Lung microvascular endothelial cell (primary cell): ENCODE measurements at places on chromosomes 6 and 20. TPM values are rescaled to one million over a fixed set of nuclear protein-coding genes. Genes with fewer than 3 reads are reported as not detected.

The SDCBP2 gene
- total RNA-seq: 2.0 and 4.4 TPM in 2 replicates

The HLA-DRB1 gene
- 0.40 and 1.5 TPM in 2 replicates for total RNA-seq

The LGSN gene
- total RNA-seq: not detected in 2 replicates

The TCF15 gene
- 0.60 and 0.87 TPM in 2 replicates for total RNA-seq

The CDH26 gene
- total RNA-seq: 0.22 and 0.40 TPM in 2 replicates

The FAM110A gene
- total RNA-seq: 1.3 and 1.4 TPM in 2 replicates

The KIAA1586 gene
- total RNA-seq: 10.7 and 15.9 TPM in 2 replicates

The SLC17A2 gene
- not detected in 2 replicates for total RNA-seq

The RNF144B gene
- total RNA-seq: 10.3 and 32.0 TPM in 2 replicates

The COL9A3 gene
- total RNA-seq: 0.44 and 0.99 TPM in 2 replicates

GRCh38 chr6:4511641-4512020 lies 264.6 kb upstream of the CDYL start:
- DNase-seq: no peak

DNA sequence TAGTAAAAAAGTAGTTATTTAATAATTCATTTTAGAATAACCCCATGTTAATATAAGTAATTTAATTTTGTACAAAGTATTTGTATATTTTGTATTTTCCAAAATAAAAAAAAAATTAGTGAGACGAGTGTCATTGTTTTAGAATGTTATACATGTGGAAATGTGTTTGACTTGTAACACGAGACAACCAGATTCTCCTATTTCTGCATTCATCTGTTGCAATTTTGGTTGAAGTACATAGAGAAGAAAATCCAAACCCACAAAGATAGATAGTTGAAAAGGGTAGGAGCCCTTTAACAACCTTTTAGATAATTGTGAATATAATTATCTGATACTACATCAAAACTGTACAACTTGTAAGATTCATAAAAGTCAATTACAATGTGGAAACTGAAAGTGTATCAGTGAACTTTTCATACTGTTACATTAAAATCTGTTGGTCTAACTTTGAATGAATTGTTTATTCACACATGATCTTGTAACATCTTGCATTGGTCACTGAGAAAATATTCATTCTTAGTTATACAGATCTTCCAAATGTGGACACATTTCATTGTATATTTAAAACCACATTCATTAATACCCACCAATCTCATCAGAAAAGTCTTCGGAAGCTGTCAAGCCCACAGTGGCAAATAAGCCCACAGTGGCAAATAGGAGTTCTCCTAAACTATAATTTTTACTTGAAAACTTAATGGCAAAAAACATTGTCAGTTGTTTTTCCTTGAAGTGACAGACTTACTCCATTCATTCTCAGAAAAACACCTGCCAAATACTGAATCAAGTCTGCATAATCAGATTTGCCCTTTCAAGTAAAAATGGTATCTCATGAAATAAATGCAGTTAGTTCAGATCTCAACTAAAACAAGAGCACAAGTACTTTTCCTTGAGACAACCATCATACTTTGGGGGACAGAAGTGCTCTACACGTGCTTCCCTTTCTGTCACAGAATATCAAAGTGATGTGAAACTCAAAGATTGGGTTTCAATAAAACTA lies 52.8 kb downstream of the FKBP5 start:
- DNase-seq: no peak

DNA sequence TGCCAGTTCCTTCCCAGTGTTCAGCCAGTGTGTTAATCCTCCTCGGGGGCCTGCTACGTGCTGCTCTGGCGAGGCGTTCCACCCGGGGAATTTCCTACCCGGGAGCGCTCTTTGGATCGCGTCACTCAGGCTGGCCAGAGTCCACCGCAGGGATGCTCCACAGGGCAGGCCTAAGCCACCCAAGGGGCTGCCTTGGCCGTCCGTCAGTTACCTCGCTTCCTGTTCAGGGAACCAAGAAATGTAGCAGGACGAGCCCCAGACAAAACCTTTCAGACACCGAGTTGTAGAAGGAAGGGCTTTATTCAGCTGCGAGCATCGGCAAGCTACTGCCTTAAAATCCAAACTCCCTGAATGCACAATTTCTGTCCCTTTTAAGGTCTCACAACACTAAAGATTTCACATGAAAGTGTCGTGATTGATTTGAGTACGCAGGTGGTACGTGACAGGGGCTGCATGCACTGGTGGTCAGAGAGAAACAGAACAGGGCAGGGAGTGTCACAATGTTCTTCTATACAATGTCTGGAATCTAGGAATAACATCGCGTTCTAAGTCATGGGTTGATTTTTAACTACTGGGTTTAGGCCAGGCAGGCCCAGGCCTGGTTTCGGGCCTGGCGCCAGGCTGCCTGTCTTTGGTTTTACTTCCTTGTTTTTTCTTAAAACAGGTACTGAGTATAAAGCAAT lies 15.7 kb upstream of the POU5F1 start:
- DNase-seq: no peak

DNA sequence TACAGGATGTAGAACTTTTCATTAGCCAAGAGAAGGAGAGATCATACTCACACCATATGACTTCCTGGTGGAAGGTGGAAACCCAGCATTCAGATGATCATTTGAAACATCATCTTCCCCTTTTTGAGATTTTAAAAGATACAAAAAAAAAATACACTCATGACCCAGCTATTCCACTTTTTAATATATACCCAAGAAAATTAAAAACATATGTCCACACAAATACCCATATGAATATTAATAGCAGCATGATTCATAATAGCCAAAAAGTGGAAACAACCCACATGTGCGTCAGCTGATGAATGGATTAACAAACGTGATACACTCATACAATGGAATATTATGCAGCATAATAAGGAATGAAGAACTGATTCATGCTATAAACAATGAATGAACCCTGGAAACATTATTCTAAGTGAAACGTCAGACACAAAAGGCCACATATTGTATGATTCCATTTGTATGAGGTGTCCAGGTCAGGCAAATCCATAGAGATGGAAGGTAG lies 130.0 kb upstream of the SGK1 start:
- peak; percentile 86 for DNase-seq

DNA sequence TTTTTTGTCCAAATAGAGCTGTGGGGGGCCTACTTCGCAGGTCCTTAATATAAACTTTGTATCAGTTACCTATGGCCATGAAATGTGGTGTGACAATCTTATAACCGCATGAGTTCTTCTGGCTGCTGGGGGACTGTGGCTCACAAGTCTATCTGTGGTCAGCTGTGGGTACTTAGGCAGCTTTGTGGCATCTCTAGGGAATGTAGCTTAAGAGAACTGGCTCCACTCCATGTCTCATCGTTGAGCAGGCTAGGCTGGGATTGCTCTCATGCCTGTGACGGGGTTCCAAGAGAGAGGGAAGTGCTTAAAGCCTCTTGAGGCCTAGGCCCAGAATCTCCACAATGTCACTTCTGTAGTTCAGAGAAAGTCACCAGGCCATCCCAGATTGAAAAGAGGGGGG lies 140.5 kb downstream of the BTBD3 start:
- DNase-seq: no peak

DNA sequence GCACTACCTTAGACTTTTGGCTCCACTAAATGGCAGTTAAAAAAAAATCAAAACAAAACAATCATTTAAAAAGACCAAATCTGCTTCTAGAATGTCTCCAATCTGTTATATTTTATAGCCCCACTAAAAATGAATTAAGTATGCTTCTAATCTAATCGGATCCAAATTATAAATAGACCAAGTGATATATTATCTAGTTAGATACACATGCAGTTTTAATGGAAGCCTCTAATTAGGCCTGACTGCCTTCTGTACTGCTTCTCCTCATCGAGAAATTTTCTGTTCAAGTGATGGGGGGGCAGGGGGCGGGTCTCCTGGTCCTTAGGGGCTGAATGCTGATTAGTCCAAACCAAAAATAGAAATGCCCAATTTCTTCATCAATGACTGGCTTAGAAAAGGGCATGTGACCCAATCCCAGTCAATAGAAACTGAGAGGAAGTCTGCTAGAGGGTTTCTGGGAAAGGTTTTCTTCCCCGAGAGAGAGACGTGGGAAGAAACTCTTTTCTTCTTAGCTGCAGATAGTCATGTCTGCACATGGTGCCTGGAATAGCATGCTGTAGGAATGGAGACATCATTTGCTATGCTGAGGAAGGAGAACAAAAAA lies 6.9 kb downstream of the SESN1 start:
- DNase-seq: no peak

- DNase-seq: peak; percentile 9
Measured at GRCh38 chr20:17688965-17689364, 6.9 kb upstream of the RRBP1 start.

- no peak for DNase-seq
Measured at GRCh38 chr6:159894991-159895390, 4.2 kb downstream of the MAS1 start.

DNA sequence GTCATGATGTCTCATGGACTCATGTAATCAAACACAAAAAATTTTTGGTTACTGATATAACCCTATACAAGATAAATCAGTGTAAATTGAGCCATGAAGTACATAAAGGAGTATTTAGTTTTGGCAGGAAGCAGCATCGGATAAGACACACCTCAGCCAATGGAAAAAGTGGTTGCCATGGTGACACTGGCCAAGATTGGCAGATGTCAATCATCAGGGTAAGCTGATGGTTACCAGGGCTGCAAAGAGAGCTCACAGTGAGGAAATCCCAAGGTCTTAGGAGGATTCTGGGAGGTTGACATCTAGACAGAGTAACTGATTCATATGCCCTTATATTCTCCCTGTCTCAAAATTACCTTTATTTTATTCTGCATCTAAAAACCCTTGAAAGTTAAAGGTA lies 203.8 kb upstream of the PCSK2 start:
- no peak for DNase-seq

DNA sequence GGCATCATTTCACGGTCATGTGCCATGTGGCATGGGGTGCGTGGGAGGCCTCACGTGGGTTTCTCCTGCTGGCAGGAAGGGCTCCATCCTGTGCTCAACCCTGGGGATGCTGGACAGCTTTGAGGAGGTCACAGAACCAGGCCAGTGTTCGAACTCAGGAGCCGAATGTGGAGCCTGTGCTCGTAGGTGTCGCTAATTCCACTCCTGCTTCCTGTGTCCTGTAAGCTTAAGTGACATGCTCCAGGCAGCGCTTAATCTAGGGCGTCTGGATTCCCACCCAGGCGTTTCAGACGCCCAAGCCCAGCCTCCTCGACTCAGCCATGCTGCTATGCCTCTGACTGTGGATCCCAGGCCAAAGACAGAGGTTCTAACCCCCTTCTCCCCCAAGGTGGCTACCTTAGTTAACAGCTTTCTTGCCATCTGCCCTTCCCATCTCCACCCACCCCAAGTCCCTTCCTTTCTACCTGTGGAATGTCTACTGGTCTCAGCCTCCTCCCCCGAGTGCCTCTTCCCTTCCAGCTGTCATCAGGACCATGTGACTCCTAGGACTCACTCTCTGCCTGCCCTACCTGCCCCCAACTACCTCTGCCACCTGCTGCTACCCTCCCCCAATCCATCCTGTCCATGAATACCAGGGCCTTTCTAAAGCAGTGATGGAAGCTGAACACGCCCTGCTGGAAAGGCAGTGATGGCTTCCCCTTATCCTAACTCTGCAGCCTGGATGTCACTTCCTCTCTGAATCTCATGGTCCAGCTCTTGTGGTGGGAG lies 255.1 kb downstream of the CDH26 start:
- no peak for DNase-seq

GRCh38 chr20:59620860-59621505 lies 16.6 kb downstream of the PHACTR3 start:
- no peak for DNase-seq

DNA sequence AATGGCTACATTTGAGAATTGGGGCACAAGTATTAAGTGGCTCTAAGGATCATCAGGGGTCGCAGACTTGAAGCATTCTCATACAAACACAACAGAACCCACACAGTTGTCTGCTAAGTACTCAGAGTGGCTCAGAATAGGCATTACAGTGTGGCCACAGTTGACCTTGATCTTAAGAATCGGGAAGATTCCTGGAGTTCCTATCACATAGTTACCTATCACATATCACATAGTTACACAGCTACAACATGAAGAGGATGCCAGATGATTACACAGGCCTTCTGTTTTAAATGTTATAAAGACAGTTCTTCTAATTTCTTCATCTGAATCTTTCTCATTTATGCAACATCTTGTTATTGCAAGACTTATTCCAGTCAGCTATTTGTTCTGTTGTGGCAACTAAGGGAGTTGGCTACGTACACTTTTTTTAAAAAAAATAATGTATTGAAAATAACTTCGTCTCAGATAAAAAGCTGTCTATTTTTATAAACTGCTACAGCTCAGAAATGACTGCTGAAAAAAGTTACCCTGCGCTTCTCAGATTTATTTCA lies 129.0 kb downstream of the REV3L start:
- DNase-seq: no peak

DNA sequence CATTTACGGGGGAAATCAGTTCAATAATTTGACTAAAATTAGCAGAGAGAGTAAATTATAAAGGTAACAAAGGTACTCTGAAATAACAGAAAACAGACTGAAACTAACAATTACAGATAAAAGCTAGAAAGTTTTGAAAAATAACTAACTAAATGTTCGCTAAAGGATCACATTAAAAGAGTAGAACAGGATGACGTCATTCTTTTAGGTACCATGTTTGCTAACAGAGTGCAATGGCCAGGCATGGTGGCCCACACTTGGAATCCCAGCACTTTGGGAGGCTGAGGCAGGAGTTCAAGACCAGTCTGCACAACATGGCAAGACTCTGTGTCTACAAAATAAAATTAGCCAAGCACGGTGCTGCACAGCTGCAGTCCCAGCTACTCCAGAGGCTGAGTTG lies 212.3 kb upstream of the CDYL start:
- DNase-seq: no peak

DNA sequence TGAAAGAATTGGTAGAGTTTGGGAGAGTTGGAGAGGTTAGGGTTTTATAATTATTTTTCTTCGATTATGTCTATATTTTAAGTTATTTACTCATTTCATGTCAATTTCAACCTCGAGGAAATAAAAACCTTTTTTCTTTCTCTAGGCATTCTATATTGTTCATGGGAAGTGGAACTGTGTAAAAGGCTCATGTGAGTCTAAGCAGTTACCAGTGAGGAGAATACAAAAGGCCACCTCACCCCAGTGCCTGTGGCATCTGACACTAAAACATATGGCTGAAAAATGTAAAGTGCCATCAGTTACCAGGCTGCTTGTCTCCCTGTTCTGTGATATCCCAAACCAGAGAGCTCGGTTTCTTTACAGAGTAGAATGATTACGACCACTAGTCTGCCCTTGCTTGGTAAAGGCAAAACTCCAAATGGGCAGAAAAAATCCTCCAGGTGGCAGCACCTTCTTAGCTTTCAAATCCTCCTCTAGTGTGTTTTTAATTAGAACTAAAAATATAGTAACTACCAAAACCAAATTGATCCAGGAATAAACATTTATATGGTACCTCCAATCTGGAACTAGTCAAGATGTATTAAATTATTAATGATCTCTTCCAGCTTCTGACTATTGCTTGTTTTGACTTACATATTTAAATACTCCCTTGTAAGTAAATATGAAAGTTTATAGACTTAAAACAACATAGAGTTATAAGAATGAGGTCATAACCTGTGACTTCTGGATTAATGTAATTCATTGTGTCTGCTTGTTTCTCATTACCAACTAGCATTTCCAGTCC lies 122.6 kb upstream of the MCHR2 start:
- DNase-seq: peak; percentile 78

GRCh38 chr6:65649392-65649791 lies 57.6 kb downstream of the EYS start:
- no peak for DNase-seq

GRCh38 chr6:97958134-97958533 lies 675.1 kb upstream of the MMS22L start:
- no peak for DNase-seq

GRCh38 chr20:17888044-17888443 lies 80.5 kb downstream of the SNX5 start:
- DNase-seq: no peak
